ENCODE measurements at places on chromosomes 5 and 9.

- no peak for DNase-seq
Observed at GRCh38 chr9:89372230-89372816, 54.0 kb downstream of the SECISBP2 start.

DNA sequence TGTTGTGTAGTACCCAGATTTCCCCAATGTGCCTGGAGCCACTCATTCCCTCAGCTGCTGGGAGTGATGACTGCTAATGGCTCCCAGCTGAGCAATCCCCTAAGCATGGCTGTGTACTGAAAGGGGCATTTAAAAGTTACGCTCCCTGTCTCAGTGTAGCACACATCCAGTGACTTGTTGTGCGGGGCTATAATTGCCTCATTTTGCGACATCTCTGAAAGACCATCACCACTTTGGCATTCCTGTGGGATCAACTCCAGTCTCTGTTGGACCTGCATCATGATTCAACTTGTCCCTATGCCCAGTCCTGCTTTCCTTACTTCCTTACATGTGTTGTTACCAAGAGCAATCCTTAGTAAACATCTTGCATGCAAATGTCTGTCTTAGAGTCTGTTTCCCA lies 201.2 kb upstream of the MPDZ start:
- no peak for DNase-seq

DNA sequence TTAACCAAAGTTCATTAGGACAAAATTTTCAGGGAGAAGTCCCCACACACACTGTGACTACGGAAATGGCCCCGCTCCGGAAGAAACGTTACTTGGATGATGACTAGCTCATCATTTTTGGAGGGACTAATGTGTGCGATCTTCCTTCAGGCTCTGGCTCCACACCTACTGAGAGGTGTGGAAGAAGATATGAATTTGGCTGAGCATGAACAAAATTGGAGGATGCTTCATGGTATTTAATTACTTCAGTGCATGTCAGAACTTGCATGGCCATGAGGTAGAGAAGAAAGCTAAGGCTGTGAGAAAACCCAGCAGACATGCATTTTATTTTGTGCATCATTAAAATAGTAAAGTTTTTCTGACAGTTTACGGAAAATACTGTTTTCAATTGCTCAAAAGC lies 202.1 kb upstream of the TLE4 start:
- DNase-seq: no peak

GRCh38 chr5:164422400-164422799 lies 917.0 kb downstream of the MAT2B start:
- no peak for DNase-seq

DNA sequence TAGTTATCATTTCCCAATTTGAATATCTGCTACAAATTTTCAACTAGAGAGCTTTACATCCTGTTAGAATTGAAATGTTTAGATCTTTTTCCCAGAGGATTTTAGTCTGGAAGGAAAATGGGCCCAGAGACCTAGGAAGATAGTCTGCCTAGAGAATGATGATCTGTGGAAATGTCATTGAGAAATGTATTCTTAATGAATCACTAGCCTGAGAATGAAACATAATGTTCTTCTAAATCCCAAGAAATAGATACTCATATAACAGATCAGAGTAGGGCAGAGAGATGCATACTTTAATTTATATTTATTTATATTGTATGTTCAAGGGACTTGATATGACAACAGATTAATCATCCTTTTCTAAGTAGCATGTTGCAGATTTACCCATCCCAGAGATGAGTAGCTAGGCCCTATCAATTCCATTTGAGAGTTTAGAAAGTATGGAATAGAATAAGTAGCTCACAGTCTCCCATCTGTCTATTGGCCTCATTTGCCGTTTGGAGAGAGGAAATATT lies 25.1 kb upstream of the SLC44A1 start:
- no peak for DNase-seq

DNA sequence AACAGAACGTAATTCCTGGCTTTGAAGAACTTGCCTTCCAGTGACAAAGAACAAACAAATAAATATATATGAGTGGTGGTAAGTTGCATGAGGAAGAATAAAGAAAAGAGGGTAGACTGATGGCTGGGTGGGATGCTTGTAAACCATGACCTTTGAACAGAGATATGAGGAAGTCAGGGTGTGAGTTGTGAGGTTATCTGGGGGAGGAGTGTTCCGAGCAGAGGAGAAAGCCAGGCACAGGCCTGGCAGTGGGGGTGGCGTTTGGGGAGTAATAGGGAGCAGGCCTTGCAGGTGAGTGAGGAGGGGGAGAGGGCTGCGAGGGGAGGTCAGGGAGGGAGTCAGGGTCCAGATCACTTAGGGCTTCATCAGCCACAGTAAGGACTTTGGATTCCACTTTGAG lies 213.4 kb downstream of the PTTG1 start:
- no peak for DNase-seq

DNA sequence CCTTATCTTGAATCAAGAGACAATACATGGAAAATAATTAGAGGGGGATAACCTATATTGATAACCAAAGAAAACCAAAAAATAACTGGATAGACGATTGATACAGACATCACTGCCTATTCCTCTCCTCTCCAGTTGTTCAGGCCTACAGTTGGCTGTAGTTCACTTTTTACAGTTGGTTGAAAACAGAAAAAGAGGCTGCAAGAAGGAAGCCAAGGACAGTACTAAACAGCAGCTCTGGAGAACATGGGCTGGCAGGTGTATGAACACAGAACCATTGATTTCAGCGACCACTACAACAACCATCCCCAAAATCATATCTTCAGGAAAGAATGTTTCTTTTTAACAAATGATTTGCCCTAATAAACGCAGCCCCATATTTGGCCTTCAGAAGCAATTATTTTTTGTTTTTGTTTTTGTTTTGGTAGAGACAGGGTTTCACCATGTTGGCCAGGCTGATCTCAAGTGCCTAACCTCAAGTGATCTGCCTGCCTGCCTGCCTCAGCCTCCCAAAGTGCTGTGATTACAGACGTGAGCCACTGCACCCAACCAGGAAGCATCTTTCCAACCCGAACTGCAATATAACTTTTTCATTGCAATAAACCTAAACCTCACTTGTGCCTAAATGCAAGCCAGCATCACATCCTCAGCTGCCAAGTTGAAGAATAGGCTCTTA lies 64.3 kb downstream of the MLLT3 start:
- no peak for DNase-seq

- no peak for DNase-seq
Observed at GRCh38 chr5:171986772-171987171, 19.7 kb downstream of the FBXW11 start.

DNA sequence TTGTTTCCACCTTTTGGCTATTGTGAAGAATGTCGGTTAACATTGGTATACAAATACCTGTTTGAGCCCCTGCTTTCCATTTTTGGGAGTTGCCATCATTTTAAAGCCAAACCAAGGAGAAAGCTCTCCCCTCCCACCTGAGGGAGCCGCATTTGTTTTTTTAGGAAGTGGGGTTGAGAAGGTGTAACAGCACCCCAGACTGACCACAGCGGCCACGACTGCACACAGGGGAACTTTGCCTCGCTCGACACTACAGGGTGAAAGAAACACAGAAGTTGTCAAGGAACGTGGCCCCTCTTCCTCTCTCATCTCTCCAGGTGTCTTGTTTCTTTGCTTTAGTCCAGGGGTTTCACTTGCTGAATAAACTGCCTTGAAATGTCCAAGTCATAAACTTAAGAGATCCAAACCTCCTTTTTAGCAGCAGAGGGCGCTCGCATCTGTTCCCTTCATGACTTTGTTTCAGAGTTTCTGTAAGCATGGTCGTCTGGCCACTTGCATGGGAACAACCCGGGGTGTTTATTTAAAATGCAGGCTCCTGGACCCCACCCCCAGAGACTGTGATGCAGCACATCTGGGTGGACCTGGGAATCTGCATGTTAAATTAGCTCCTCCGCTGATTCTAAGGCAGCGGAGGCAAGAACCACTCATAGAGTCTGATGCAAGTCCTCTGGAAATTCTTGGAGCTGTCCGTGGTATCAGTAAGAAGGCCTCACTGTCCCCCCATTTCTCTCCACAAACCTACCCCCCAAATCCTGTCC lies 2.1 kb upstream of the TTLL11 start:
- no peak for DNase-seq

- DNase-seq: no peak
Observed at GRCh38 chr5:170226129-170226615, 6.6 kb upstream of the C5orf58 start.

DNA sequence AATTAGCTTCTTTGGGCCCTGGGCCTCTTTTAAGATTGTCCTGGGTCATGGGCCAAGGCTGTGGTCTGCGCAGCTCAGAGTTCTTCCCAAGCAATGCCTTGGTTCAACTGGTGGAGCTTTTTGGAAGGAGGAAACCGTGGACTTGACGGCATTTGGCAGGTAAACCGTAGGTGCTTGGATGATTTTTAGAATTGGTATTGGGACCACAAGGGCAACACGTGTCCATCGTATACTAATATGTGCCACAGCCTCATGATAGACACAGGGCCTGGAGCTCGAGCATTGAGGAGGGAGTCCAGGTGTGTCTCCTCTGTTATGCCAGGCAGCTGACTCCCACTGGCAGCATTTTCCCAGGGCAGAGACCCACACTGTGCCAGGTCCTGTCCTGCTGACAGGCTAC lies 120.9 kb upstream of the PITX1 start:
- DNase-seq: no peak

All from breast epithelium (tissue), 4 donors.